Progenitor cell of endocrine pancreas (in vitro differentiated cells): ENCODE measurements at places on chromosomes 12 and 14. TPM values are rescaled to one million over a fixed set of nuclear protein-coding genes. Genes with fewer than 3 reads are reported as not detected.
A peak's percentile ranks its signal among the peaks of the same experiment; 100 is the strongest.

CPNE6 gene
- total RNA-seq = not detected in 2 replicates

SDR9C7 gene
- total RNA-seq = not detected in 2 replicates

CCDC197 gene
- total RNA-seq = not detected in 2 replicates

KLRG1 gene
- total RNA-seq = 7.4 and 8.0 TPM in 2 replicates

HNF1A gene
- total RNA-seq = 13.7 and 15.1 TPM in 2 replicates

DNA sequence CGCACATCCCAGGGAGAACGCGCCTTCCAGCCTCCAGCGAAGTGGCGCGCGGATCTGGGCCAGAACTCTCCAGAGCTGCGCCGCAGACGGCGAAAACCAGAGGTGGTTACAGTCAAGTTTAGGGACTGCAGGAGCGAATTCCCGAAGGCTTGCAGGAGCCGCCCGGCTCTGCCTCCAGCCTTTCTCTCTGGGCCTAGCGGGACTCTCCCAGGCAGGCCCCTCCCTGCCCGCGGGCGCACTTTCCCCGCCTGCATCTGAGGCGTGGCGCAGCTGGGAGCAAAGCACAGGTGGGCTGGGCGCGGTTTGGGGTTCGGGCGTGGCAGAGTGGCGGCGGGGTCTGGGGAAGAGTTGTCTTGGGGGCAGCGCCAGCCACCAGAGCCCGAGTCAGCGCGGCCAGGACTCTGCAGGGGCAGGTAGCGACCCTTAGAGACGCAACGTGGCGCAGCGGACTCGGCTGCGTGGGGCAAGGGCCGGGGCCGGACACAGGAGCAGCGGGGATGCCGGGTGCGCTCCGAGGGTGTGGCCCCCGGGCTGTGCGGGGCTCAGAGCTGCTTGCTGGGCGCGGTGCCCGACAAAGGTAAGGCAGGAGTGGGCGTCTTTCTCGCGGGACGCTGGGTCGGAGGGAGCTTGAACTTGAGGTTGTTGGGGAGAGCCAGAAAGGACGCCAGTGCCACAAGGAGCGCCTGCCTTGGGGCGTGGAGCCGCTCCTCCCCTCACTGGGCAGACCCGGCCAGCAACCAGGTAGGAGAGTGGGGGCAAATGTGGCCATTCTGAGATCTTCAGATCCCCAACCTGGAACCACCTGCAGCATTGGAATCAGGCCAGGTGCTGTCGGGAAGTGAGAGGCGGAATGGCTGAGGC lies 1126.0 kb downstream of the AACS start:
- no peak overlapping the region for H3K27ac ChIP-seq
- peak; percentile 19 for DNase-seq
- no peaks in the 10 kb centered on the region for H3K36me3 ChIP-seq
- peaks cover 2% of the 10 kb centered on the region for H3K4me1 ChIP-seq
- peaks cover 83% of the 10 kb centered on the region for H3K27me3 ChIP-seq
- H3K4me3 ChIP-seq = peak overlapping the region; percentile 55

PRB2 gene
- total RNA-seq = not detected in 2 replicates

DNA sequence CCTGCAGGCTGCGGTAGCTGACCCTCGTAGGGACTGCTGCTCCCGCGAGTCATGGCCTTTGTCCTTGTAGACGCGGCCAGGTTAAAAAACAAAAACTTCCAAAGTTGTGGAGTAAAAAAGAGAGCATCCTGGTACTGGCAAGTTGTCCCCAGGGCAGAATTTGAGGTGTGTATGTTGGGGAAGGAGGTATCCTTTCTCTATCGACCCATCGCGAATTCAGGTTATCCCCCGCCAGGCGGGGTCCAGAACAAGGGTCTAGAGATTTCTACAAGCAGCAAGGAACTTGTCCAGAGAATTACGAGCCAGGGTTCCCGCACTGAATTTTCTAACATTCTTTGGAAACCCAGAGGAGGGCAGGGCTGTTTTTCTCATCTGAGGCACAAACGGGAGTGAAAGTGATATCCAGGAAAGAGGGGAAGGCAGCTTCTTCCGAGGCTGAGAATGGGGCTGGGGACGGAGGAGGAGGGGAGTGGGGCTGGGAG lies 16.3 kb downstream of the TBX3 start:
- DNase-seq = no peak
- peaks cover 7% of the 10 kb centered on the region for H3K36me3 ChIP-seq
- H3K4me3 ChIP-seq = peak overlapping the region; percentile 70
- H3K27me3 ChIP-seq = peaks cover 78% of the 10 kb centered on the region
- H3K27ac ChIP-seq = peak overlapping the region; percentile 82

DNA sequence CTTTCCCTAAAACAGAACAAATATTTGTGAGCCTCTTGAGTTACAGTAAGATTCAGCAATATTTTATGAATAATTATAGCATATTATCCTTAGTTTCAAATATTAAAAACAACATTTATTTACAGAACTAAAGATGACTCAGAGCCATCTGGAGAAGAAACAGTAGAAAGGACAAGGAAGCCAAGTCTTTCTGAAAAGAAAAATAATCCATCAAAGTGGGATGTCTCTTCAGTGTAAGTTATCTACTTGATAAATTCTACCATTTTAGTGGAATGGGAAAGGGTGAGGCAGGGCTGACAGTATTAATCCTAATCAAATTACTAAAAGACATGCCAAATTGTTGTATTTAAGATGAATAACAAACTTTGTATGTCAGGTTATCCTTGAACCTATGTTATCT lies 88.1 kb downstream of the DNAI7 start:
- H3K27ac ChIP-seq = no peak overlapping the region
- H3K36me3 ChIP-seq = peaks cover 3% of the 10 kb centered on the region
- DNase-seq = no peak
- no peaks in the 10 kb centered on the region for H3K27me3 ChIP-seq
- H3K4me1 ChIP-seq = no peaks in the 10 kb centered on the region
- H3K4me3 ChIP-seq = no peak overlapping the region

KRT6A gene
- total RNA-seq = not detected in 2 replicates

DNA sequence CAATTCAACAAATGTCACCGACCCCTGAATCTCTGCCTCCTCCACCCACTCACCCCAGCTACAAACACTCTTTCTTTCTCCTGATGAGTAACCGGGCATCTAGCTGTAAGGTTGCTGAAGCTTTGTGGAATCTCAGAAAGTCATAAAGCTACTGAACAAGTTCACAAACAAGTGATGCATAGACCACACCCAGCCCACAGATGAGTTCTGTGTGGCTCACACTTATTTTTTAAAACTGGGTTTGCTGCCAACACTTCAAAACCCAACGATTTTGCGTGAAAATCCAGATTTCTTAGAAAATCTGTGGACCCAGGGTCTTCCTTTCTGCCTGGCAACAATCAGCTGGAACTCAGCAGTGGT lies 96.1 kb downstream of the APAF1 start:
- no peak for DNase-seq
- peaks cover 26% of the 10 kb centered on the region for H3K27me3 ChIP-seq
- H3K4me1 ChIP-seq = peaks cover 11% of the 10 kb centered on the region
- H3K36me3 ChIP-seq = no peaks in the 10 kb centered on the region
- no peak overlapping the region for H3K4me3 ChIP-seq

OAS1 gene
- 0.38 TPM in 1 of 2 replicates, not detected in the other for total RNA-seq

POTEM gene
- total RNA-seq = not detected in 2 replicates

PHLDA1 gene
- 45.4 and 47.4 TPM in 2 replicates for total RNA-seq
